ENCODE measurements at places on chromosomes 11 and 22.

DNA sequence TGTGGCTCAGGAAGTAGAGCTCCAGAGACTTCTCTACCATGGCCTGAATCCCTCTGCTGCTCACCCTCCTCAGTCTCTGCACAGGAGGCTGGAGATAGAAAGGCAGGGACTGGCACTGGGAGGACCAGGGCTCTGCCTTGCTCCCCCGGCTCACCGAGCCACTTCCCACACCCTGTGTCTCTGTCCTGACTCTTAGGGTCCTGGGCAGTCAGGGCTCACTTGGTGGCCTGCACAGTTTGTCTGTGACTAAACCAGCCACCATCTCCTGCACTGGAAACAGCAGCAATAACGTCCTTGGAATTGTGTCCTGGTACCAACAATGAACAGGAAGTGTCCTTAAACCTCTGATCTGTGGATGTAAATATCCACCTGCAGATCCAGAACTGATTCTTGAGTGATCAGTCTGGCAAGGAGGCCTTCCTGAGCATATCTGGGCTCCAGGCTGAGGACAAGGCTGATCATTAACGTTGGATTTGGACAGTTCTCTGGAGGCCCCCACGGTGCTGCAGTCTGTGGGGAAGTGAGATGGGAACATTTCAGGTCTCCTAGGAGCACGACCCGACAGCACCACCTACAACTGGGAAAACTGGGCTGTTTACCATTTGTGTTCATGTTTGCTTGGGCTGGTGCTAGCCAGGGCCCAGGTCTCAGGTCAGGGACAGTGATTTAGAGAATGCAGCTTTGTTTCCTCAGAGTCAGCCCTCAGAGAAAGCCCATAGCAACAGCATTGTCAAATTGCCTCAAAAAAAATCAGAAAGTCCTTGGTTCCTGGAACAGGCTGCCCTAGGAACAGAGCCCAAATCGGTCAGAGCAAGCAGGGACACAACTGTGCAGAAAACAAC is 82.5 kb downstream of the ZNF280B start:
- DNase-seq = no peak

GRCh38 chr11:117465236-117465997 is 137.8 kb downstream of the CEP164 start:
- no peak for DNase-seq

DNA sequence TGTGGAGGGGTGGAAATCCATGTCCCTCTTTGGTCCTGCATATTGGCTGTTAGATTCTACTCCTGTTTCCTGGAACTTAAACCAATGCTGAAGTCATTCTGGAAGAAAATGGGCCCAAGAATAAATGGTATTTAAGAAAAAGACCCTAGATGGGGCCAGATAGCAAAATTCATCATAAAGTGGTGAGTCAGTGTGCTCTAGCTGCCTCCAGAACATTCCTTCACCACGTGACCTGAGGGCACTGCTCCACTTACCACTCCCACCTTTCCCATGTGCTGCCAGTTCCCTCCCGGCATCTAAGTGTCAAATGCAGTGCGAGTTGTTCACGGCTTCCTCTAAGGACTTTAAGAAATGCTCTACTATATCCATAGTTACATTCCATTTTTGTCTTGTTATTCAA is 30.9 kb upstream of the NAP1L4 start:
- DNase-seq = peak; percentile 74

GRCh38 chr11:115767047-115767802 is 263.0 kb upstream of the CADM1 start:
- DNase-seq = no peak

- no peak for DNase-seq
Observed at GRCh38 chr11:8206251-8207079, 37.6 kb upstream of the RIC3 start.

DNA sequence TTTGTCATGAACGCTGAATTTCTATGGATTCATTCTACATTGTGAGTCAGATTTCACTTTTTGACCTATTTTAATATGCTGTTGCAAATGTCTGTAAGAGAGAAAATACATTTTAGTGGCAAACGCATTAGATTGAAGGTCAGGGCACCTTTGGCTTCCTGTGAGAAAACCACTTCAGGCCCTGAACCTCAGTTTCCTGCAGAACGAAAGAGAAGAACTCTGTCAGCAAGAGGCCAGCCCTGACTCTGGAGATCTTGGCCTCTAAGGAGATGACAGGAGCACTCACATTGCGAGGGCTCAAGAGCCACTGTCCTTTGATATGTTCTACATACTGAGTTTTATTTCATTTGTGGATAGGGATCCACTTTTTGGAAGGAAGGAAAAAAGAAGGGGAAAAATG is 83.6 kb downstream of the KCNJ1 start:
- no peak for DNase-seq

DNA sequence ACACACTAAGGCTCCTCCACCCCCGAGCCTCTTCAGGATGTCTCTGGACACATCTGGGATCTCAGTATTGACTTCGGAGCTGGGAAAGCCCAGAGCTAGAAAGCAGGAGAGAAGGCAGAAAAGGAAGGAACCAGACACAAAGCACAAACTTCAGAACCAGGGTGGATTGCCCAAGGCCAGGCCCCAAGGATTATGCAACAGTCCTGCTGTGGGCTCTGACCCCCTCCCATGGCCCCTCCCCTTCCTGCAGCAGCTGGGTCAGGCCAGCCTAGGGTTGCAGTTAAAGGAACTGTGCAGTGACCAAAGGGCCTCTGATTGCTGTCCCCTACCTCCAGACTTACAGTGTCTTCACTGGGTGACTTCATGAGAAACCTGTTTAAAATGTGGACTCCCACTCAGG is 5.3 kb downstream of the KCNE3 start:
- no peak for DNase-seq

DNA sequence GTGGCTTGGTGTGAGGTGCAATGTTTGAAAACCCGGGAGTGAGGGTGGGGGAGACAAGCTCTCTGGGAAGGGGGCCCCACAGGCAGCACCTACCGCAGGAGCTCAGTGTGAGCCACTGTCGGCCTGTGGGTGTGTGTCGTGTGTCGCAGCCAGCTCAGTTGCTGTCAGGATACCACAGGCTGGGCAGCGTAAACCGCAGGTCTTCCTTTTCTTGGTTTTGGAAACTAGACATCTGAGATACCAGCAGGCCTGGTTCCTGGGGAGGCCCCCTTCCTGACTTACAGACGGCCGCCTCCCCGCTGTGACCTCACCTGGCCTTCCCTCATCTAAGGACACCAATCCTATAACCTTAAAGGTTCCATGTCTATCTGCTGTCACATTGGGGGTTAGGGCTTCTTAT is 19.4 kb downstream of the IRF7 start:
- DNase-seq = no peak

DNA sequence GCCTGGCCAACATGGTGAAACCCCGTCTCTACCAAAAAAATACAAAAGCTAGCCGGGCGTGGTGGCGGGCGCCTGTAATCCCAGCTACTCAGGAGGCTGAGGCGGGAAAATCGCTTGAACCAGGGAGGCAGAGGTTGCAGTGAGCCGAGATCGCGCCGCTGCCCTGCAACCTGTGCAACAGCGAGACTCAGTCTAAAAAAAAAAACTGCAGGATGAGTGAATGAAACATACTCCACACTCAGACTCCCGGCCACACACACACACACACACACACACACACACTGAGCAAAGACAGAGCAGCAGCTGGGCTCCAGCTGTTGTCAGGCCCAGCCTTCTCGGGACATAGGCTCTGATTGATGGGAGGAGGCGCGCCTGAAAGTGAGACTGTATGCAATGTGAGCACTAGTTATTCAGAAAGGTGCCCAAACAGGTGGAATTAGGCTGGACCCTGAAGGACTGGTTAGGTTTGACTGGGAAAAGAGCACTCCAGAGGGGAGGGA is 1.5 kb upstream of the PLEKHA7 start:
- no peak for DNase-seq

GRCh38 chr11:110454609-110455008 is 24.9 kb downstream of the FDX1 start:
- no peak for DNase-seq

- DNase-seq = no peak
Observed at GRCh38 chr11:117888139-117888566, 11.7 kb upstream of the FXYD6 start.

GRCh38 chr11:19134004-19134403 is 17.0 kb downstream of the ZDHHC13 start:
- DNase-seq = no peak

GRCh38 chr11:71787098-71787823 is 45.7 kb upstream of the DEFB108B start:
- no peak for DNase-seq

- peak; percentile 33 for DNase-seq
Observed at GRCh38 chr22:49632199-49633009, 195.3 kb downstream of the BRD1 start.

GRCh38 chr11:112113539-112114457 is 27.1 kb downstream of the SDHD start:
- peak; percentile 31 for DNase-seq

GRCh38 chr11:78893996-78894395 is 319.3 kb upstream of the NARS2 start:
- DNase-seq = no peak

- DNase-seq = no peak
Observed at GRCh38 chr22:31540966-31541365, 44.6 kb downstream of the SFI1 start.

DNA sequence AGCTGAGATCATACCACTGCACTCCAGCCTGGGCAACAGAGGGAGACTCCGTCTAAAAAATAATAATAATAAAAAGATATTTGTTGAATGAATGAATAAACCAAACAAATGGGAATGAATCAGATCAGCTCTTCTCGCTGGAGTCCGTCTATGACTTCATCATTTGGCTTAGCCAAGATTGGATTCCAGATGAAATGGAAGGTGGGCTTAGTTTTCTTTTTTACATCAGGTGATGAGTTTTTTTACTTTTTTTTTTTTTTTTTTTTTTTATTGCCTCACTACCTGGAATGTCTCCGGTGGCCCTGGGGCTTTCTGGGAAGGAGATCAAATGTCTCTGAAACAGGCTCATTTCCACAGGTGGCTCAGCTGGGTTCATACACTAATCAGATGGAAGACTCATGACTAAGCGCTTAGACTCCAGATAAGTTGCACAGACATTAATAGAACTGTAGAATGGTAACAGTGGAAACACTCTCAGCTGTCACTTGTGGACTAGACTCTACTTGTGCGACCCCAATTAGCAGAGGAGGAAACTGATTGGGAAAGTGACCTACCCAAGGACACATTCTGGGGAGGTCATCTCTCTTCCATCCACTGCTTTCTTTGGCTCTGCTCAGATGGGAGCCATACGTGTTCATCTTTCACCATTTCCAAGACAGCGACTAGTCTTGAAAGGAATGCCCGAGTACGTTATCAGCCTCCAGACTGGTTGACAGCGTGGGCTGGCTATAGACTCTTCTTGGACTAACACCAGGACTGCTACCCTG is 20.5 kb upstream of the RBFOX2 start:
- DNase-seq = peak; percentile 52

DNA sequence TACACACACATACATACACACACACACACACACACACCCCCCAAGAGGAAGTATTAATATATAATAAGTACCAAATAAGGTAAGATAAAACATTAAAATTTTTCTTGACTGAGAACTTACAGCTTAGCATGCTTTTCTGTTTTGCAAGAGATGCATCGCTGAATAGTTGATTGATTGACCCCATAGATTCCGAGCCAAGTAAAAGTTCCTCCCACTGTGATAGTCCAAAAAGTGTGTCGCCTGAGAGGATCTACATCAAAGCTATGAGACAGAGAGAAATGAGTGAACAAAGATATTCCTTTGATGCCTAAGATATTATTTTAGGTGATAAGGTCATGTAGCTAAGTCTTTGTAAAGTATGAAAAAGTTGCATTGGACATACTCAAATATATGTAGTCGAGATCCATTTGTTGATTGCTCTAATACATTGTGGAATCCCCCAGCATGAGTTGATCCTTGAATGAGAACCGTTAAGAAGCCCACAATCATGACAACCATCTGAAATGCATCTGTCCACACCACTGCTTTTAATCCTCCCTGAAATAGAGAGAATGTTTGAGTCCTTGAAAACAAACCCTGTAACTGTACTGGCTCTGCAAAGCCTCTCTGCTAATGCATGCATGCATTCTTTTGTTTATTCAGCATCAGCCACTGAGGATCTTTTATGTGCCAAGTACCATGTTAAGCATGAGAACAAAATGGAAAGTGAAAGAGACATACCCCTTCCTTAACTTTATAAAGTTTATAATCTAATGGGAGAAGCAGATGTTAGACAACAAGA is 18.3 kb downstream of the SLC5A12 start:
- DNase-seq = no peak

DNA sequence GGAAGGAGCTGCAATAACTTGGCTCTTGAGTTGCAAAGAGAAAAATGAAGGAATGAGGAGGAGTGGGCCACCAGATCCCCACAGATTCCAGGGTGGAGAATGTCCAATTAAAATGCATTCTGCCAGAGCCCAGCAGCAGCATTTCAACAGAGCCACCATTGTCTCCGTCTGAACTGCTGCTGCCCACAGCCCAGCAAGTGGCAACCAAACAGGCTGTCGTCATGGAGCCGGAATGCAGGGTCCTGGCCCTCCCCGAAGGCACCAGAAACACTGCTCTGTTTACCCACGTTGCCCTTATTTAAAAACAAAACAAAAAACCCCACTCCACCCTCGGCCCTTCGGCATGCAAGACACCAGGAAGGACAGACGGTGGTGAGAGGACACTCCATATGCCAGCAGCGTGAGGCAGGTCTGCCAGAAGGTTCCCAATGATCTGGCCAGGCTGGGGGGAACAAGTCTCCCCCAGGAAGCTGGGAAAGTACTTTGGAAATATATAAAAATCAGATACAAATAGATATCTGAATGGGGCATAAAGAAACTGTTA is 32.5 kb downstream of the PLEKHA7 start:
- peak; percentile 41 for DNase-seq

DNA sequence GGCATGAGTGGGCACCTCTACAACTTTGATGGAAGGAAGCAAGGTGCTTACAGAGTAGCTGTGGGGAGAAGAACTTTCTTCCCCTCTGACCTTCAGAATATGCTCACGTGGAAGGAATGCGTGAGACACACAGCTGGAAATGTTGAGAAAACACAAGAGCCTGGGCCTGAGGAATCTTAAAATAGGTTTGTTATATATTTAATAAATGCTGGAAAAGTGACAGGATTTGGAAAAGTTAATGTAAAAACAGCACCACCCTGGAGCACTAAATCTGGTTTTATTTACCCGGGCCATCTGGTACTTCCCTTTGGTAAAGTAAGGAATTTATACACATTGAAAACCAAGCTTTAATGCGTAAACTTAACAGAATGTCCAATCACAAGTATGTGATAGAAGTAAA is 14.0 kb upstream of the AMPD3 start:
- DNase-seq = peak; percentile 5

- peak; percentile 85 for DNase-seq
Observed at GRCh38 chr22:23786752-23787599, at the start of gene SMARCB1. Gene SMARCB1, plus strand, starts transcription at chr22:23786966. Its CDS starts 204 bp downstream, at chr22:23787170.

GRCh38 chr11:66281001-66281400 is 3.0 kb downstream of the CNIH2 start:
- no peak for DNase-seq
